ENCODE measurements at places on chromosomes 3 and 15.

GRCh38 chr15:80559320-80559693, 135.8 kb upstream of the ABHD17C start:
- DNase-seq: no peak

- DNase-seq: no peak
Observed at GRCh38 chr15:40108061-40108854, 421 bp downstream of the BMF start.

- DNase-seq: no peak
Observed at GRCh38 chr3:169755488-169755887, 9.4 kb downstream of the TERC start.

- peak; percentile 76 for DNase-seq
Observed at GRCh38 chr3:25424614-25425013, 3.4 kb upstream of the RARB start.

- no peak for DNase-seq
Observed at GRCh38 chr15:30921781-30922479, 18.2 kb downstream of the FAN1 start.

- DNase-seq: no peak
Observed at GRCh38 chr15:93126599-93126998, 37.6 kb upstream of the RGMA start.

DNA sequence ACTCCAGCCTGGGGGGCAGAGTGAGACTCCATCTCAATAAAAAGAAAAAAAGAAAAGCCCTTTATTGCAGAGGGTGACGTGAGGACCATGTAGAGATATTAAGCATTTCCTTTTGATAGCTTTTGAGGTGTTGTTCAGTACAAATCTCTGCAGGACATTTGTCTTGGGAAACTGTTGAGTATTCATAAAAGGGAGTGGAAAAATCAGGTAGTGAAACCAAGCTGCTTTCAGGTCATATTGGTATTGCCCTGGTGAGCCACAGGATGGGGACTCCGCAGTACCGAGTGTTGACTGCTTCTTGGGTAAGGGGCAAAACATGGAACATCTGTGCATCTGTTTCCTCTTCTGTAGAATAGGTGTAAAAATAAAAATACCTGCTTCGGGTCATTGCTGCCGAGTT, 9.9 kb downstream of the ITPR1 start:
- DNase-seq: no peak

DNA sequence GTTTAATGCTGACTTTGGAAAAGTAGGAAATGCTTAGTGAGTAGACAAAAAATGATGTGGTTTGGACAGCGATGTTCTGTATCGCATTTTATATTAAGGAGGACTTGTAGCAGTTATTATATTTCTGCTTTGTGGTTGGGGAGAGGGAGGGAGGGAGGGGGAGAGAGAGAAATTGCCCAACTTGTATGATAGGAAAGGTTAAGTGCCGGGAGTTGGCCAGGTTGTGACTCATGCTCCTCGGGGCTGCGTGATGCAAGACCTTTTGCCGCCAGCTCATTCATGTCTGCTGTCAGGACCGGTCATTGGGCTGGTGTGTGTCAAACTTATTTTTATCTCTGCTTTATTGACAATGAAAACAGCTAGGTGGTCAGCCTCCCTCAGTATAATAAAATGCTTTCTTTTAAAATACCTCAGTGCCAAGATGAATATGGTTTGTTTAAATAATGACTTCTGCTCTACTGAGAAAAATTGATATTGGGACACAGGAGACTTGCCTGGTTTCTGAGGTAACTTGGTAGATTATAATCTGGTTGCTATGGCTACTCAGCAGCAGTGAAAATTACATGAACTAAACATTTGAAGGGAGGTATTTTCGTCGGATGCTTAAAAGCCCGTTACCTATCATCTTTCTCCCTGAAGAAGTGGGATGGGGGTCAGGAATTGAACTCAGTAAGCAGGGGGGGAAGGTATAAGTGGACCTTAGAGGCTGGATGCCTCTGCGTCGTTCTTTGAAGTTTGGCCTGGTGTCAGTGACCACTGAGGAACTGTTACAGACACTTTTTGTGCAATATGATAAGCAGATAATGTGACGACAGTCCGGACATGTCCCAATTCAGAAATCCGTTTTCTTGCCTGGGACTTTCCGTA, 90.7 kb downstream of the FNDC3B start:
- DNase-seq: peak; percentile 97

DNA sequence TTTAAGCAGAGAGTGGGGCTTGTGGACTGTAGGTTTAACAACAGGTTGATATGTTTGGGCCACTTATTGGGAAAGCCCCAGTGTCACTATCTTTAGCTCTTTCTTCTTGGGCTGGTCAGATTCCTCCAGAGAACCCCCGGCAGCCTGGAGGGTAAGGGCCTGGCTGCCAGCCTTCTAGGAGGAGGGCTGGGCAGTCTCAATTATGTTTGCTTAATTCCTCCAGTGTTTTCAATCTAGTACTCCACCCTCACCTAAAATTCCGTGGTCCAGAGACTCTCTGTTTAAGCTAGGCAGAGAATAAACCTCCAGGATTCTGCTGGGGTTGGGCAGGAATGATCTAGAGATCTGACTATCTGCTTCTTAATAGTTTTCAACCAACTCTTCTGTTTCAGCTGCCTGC, 5.3 kb downstream of the ASB14 start:
- DNase-seq: no peak

DNA sequence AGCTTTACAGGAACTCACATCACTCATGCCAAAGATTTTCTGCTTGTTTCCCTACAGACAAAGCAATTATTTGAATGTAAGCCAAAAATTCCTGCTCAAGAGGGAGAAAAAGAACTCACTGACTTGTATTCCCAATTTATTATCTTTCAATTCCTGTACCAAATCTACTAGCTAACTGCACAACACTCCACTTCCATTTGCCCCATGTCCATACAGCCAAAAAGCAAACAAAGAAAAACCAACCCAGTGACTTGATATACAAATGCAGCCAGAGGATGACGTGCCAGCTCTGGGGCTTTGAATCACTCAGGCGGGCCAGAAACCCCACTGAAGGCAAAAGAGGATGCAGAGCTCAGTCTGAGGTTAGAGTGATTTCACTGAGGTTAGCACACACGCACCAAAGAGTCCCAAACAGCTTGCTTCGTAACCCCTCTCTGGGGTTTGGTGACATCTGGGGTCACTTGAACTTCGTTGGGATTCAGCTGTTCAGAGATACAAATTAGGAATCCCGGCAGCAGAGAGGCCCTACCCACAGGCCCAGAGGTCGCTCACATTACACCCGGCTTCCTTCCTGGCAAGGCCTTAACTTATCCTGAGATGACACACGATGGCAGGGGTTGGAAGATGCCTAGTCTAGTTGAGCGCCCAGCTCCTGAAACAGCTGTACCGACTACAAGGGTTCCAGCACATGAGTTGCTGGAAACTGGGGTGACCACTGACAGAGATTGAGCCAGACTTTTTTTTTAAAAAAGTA, 1.6 kb downstream of the RFTN1 start:
- peak; percentile 65 for DNase-seq

DNA sequence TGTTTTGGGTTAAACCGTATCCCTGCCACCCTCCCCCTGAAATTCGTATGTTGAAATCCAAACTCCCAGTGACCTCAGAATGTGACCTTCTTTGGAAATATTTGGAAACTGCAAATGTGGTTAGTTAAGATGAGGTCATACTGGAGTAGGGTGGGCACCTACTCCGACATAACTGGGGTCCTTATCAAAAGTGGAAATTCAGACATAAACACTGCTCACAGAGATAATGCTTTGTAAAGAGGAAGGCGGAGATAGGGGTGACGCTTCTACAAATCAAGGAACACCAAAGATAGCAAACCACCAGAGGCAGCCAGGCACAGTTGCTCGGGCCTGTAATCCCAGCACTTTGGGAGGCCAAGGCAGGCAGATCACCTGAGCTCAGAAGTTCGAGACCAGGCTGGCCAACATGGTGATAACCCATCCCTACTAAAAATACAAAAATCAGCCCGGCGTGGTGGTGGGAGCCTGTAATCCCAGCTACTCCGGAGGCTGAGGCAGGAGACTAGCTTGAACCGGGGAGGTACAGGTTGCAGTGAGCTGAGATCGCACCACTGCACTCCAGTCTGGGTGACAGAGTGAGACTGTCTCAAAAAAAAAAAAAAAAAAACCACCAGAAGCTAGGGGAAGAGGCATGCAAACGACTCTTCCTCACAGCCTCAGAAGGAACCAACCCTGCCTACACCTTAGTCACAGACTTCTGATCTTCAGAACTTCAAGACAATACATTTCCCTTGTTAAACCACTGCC, 51.1 kb upstream of the CHD2 start:
- DNase-seq: no peak

- DNase-seq: no peak
Observed at GRCh38 chr3:45688194-45688881, 858 bp upstream of the SACM1L start.

- DNase-seq: no peak
Observed at GRCh38 chr3:39671600-39671999, 137.8 kb upstream of the MYRIP start.

GRCh38 chr3:127699416-127700300, 26.9 kb downstream of the ABTB1 start:
- DNase-seq: no peak

DNA sequence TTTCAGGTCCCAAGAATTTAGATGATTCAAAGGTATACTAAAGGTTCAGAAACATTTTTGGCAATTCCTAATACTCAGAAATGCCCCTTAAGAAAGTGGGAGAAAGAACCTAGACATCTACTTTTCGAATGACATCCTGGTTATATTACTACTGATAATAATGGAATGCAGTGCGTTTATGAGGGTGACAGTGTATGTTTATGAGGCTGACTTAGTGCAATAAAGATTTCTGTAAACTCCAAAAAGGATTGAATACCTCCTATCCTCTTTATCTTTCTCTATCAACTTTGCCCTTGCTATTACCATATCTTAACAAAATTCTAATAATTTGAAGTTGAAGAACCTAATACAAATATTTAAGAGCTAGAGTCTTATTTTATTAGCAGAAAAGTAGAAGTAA, 348.9 kb upstream of the EPHA6 start:
- no peak for DNase-seq

DNA sequence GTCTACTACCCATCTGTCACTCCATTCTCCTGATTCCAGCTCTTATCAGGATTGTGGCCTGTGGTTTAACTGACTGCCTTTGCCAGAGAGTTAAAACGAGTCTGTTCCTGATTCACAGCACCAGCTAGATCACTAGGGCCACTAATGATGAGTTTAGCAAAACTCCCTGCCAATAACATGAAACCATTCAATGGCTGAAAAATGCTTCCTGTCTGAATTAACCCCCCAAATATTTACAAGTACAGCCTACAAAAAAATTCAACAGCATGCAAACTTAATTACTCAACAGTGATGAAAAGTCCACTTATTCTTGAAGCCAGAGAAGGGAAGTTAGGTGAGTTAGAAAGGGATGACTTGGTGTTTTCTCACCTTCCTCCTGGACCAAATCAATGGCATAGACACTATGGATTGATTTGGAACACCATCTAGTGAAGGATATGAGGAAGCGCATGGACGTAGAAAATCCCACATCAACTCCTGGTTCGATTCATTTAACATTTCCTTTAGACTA, 141.4 kb downstream of the TGFBR2 start:
- DNase-seq: peak; percentile 20

- no peak for DNase-seq
Observed at GRCh38 chr15:85374831-85375230, 5.6 kb upstream of the AKAP13 start.

DNA sequence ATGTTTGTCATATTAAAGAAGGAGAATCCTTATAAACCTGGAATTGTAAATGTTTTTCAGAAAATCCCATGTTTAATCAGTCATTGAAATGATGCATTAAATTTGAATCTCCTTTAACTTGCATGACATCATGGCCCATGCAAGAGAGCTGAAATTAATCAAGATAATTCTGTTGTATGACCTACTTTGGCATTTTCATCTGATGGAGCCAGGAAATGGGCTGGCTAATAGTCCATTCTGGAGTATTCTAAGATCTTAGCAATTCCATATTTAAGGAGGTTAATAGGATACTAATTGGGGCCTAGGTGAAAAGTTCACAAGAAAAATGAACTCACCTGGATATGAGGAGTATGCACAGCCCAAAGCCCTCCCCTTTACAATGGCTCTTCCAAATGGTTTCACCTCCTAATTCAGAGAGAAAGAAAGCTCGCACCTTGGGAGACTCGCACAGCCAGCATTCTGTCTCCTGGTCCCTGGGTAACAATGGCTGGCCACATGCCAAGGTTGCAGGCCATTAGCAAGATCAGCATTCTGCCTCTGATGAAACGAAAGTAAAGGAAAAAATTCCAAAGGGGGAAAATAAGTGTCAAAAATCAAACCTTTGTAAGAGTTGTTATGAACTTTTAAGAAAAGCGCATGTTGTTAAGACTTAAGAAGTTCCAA, 786.4 kb downstream of the MCTP2 start:
- no peak for DNase-seq

- DNase-seq: peak; percentile 90
Observed at GRCh38 chr15:81054236-81054635, 53.5 kb downstream of the TLNRD1 start.

GRCh38 chr3:190545191-190545590, 31.3 kb downstream of the IL1RAP start:
- no peak for DNase-seq

DNA sequence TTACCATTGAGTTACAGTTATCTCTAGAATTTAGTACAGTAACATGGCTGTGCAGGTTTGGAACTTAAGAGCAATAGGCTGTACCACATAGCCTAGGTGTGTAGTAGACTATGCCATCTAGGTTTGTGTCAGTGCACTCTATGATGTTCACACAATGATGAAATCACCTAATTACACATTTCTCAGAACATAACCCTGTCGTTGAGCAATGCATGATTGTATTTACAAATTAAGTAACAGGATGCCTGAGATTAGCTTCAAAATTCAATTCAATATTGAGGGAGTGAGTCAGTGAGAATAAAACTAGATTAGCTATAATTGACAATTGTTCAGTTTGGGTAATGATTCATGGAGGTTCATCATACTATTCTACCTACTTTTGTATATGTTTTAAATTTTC, 633.8 kb downstream of the IGSF11 start:
- DNase-seq: no peak

Data from GM04504 (cell line).